Hypothalamus (tissue), 51 donors: ENCODE measurements at places on chromosomes 3 and 15.

DNA sequence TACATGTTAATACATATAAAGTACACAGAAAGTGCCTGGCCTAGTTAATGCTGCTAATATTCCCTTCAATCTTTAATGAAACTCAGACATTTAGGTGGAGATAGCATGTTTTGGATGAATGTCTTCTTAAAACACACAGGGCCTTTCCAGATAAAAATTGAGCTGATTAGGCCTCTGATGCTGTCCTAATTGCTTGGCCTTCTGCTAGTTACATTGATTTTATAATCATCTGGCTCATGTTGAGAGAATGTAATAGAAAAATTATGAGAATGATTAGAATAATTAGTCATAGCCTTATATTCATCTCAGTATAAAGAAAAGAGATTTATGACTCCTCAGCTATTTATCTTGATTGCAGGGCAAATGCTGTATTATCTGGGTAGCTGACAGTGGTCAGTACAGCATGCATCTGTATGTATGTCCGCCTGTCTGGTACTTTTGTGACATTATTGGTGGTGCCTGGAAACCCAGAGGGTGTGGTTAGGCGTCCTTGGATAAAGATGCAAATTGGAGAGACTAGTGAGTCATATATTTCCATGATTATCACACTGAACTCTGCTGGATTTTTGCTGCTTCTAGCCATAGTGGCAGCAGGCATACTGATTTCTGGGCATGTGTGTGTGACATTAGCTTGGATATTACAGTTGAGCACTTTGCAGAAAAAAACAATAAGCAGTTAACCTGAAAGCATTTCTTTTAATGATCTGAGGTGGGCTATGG is 120.8 kb downstream of the FEZF2 start:
- DNase-seq, result no peak

GRCh38 chr15:99202176-99202552 is 47.2 kb downstream of the TTC23 start:
- no peak for DNase-seq

GRCh38 chr15:92921215-92922131 is 21.3 kb downstream of the CHD2 start:
- DNase-seq, result no peak

DNA sequence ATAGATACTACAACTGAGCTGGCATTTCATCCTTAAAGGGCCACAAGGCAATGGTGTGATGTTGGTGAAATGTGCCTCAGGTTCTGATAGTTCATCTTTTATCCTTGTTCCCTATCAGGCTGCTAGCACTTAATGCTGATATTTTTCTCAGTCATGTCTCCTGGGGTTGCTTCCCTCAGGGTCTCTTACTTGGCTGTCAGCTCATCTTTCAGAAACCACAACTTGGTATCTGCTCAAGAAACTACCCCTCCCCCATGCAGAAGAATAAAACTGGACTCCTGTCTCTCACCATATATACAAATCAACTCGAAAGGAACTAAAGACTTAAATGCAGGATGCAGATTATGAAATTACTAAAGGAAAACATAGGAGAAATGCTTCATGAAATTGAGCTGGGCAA is 308.1 kb downstream of the CHST2 start:
- DNase-seq, result no peak

DNA sequence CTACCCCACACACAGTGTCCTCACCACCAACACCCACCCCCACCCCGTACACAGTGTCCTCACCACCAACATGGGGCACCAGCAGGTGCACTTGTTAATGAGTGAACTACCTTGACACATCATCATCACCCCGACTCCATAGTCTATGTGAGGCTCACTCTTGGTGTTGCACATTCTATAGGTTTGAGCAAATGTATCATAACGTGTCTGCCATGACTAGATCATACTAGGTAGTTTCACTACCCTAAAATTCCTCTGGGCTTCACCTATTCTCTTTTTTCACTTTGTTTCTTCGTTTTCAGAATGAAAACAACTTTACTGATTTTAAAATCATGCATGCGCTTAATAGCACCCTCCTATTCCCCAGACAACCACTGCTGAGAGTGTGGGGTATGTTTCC is 102.6 kb upstream of the SLC6A6 start:
- DNase-seq, result no peak

DNA sequence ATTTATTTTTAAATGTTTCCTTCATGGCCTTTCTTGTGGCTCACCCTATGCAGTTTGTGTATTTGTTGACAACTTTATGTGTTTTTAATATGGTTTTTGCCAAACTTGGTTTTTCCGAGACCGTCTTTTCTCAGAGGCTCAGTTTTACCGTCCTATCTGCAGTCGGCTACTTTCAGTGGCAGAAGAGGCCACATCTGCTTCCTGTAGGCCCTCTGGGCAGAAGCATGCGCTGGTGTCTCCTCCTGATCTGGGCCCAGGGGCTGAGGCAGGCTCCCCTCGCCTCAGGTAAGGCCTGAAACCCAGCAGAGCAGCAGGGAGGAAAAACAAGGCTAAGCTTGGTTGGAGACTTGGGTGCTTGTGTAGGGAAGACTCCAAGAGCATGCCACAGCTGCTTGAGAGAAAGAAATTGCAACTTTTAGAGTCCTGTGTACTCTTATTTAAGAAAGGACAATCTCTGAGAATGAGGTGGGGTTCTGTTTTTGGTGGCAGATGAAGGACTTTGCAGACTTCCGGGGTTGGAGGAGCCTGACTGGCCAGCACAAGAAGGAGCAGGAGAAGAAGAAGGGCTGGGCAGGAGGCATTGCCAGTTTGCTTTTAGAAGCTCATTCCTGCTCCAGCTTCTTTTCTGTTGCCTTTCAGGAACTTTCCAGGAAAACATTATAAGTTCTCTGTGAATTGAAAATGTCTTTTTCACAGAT is at the start of gene TIGIT:
Gene TIGIT (plus strand): TSS at position 191 of the 698 bp plus-strand sequence. CDS start 34 bp downstream, at position 225.
- no peak for DNase-seq

DNA sequence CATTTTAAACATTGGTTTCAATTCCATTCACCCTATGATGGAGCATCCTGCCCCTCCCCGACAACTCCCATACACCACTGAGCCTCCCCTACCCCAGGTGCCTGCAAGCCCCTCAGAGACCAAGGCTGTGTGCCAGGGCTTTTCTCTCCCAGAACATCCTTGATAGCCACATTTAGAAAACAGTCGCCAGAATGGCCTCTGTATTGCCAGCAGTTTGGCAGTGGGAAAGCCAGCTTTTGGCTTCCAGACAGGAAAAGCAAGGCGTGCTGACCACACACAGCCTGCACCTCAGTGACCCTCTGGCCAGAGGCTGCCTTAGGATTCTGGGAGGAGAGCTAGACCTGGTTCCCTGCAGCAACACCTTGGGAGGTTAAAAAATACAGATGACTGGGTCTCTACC is 18.2 kb upstream of the HRH1 start:
- DNase-seq, result no peak

- DNase-seq, result no peak
Observed at GRCh38 chr3:29609328-29609811, 328.5 kb downstream of the RBMS3 start.

DNA sequence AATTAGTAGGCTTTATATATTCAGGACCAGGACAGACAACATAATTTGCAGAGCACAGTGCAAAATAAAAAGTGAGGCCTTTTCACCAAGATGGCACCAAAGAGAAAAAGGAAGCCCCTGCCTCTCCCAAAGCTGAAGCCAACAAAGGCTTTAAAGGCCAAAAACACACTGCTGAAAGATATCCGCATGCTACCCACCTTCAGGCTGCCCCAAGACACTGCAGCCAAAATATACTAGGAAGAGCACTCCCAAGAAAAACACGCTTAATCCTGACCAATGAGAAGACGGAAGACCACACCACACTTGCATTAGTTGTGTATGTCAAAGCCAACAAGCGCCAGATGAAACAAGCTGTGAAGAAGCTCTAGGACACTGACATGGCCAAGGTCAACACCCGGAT is 38.0 kb downstream of the PIK3CB start:
- no peak for DNase-seq

DNA sequence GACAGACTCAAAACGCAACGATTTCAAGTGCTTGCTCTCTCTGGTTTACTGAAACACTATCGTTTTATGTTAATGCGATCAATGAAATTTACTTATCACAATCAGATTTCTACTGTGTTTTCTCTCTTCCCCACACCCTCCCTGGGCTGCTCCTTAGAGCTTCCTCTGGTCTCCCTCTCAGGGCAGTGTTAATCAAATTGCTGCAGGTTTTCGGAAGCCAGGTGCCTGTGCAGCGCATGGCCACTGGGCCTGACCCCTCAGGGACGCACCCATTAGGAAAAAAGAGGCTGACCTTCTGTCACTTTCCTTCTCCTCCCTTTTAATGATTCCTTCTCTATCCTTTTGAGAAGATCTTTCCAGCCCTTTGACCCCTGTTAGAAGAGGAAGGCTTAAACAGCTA is 134.5 kb upstream of the ONECUT1 start:
- DNase-seq, result no peak
